ENCODE measurements at places on chromosomes 13 and 19.

- DNase-seq = no peak
These were observed 213.4 kb upstream of the PCDH17 start for GRCh38 chr13:57418067-57418677.

- DNase-seq = peak; percentile 69
These were observed 77.4 kb upstream of the PCDH8 start for GRCh38 chr13:52925775-52926285.

DNA sequence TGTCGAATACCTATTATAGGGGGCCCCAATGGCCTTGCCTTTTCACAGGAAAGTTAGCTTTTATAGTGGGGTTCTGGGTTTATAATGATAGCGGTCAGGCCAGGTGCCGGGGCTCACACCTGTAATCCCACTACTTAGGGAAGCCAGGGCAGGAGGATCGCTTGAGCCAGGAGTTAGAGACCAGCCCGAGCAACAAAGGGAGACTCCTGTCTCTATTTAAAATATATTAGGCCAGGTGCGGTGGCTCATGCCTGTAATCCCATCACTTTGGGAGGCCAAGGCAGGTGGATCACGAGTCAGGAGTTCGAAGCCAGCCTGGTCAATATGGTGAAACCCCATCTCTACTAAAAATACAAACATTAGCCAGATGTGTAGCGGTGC lies 7.3 kb downstream of the RPS11 start:
- no peak for DNase-seq

GRCh38 chr13:112894423-112894672 lies 74.7 kb upstream of the MCF2L start:
- no peak for DNase-seq

- DNase-seq = no peak
These were observed 507 bp downstream of the MARCHF2 start for GRCh38 chr19:8413629-8413995.

DNA sequence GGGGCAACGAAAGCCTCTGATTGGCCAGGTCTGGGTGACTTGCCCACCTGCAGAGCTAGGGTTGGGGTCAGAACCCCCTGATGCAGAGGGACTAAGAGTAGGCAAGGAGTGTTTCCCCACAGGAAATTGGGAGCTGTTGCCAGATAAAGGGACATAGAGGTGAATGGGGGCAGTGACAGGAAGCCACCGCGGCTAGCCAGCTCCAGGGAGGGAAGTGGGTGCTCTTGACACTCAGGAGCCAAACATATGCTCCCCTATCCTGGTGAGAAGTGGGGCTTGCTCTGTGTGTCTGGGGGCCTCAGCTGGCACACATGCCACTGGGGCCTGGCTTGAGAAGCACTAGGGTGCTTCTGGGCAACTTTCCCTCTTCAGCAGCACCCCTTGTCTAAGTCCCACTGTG lies 26.0 kb downstream of the WDR88 start:
- DNase-seq = no peak

DNA sequence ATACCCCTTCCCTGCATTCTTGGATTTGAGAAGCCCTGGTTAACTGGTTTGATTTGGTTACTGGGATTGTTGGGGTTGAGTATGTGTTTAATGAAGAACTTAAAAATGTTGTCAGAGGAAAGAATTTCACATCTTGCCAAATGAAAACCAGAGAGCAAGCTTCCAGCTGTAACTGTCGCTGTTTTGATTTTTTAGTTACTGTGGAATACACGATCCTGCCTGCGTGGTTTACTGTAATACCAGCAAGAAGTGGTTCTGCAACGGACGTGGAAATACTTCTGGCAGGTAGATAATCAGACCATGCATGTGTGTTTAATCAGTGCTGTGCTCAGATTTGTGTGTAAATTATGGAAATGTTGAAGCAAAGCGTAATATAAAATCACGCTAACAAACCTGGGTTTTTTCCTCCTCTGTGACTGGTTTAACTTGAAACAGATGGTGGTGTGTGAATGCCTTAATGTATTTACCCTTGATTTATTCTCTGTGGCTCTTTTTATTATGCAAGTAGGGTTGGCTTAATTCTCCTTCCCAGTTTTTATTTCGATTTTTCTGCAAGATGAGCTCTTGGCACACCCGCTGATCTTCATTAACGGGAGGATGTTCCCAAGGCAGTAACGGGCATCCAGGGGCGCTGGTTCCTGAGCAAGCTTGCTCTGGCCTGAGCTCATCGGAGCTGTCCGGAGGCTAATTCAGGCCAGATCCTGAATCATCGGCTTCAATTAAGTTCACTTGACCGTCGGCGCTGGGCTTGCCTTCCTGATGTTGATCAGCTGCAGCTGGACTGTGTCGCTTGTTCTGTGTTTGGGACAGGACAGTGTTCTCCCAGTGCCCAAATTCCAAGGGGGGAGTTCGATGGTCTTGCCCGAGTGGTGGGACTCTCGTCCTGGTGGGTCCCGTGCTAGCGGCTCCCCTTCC lies 16.0 kb downstream of the UPF1 start:
- DNase-seq = no peak

- DNase-seq = no peak
These were observed at the start of gene KASH5 for GRCh38 chr19:49387936-49388372. Gene KASH5, plus strand, starts transcription at chr19:49388249. Its CDS starts 2,635 bp downstream, at chr19:49390884.

GRCh38 chr19:31096935-31097545 lies 252.2 kb downstream of the TSHZ3 start:
- no peak for DNase-seq

DNA sequence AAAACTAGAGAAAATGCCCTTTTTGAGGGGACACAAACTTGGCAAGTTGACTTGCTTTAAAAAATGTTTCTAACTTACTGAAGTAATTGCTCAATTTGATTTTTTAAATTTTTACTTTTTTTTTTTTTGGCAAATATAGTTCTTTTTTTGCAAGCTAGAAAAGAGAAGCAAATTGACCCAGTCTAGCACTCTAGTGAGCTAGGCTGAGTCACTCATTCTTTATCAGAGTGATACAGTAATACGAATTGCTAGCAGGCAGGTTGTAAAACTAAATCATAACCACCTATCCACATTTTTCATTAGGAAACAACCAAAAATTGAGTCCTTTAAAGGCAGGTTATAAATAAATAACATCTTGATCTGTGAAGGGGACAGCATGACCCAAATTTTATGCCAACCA lies 51.9 kb upstream of the C1QTNF9 start:
- no peak for DNase-seq

DNA sequence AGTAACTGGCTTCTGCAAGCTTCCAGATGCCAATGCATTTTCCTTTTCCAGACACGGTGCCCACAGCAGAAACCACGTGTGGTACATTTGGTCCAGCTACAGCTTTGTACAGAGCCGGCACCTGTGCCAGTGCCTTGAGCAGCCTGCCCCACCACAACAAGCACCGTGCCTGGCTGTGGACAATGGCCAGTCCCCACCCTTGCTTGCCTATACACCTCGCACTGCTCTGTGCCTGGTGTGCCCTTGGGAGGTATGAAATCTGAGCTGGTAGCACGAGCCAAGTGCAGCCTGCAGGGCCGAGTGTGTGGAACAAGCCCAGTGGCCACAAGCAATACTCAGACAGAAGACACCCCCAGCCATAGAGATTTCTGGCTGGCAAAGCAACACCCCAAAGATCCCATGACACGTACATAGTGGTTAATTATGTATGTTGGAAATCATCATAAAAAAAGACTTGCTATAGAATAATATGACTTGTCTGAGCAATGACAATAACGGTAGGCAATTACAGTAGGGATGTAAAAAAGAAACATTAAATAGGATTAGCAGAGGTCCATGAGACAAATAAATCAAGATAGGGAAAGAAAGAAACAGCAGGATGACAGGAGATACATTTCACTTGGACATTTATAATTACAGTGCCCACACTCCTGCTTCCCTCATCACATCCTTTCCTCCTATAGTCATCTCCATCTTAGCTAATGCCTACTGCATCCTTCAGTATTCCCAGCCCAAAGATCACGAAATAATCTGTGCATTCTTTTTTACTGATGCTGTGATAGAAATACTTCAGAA lies 1399.5 kb downstream of the PCDH9 start:
- DNase-seq = no peak

DNA sequence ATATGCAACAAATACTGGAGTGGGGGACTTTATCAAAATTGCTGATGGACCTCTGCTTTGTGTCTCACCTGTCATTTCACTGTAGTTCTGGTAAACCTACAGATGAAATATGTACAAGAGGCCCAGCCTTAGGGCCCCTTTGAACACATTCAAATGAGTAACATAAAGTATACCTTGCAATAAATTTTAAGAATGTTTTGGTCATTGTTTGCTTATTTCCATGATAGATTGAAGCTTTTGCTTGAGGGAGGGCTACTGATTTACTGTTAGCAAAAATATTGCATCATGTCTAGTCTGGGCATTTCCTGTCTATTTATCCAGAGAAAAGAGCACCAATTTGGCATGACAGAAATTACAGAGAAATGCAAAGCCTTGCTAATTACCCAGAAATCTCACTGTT lies 705.5 kb upstream of the PCDH9 start:
- no peak for DNase-seq

DNA sequence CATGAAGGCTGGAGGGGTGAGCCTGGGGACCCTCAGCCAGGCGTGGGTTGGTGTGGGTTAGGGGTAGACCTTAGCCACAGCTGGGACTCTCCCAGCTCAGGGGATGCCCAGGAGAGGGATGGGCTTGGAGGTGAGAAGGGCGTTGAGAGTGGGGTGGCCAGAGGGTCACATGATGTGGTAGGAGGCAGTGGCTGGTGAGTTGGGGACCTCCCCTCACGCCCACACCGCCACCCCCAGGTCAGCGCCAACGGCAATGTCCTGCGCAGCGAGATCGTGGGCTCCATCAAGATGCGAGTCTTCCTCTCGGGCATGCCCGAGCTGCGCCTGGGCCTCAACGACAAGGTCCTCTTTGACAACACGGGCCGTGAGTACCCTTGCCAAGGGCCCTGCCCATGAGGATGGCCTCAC lies 28.5 kb downstream of the AP1M1 start:
- no peak for DNase-seq

- no peak for DNase-seq
These were observed 1.8 kb downstream of the ZNF460 start for GRCh38 chr19:57282011-57282643.

- DNase-seq = no peak
These were observed 196.3 kb downstream of the LHFPL6 start for GRCh38 chr13:39406688-39407087.
